ENCODE measurements at places on chromosomes 11 and 22.
A peak's percentile ranks its signal among the peaks of the same experiment; 100 is the strongest.

DNA sequence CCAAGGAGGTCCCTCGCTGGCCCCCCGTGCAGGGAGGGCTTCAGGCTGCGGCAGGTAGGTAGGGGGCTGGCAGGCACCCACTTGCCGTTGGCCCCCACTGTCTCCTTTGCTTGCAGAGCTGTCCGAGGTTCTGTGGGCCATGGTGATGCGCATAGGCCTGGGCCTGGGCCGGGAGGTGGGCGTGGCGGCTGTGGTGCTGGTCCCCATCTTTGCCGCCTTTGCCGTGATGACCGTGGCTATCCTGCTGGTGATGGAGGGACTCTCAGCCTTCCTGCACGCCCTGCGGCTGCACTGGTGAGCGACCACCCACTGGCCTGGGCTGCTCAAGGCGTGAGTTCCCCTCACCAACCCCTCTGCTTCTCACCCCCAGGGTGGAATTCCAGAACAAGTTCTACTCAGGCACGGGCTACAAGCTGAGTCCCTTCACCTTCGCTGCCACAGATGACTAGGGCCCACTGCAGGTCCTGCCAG lies 11.6 kb downstream of the TCIRG1 start:
- DNase-seq = peak; percentile 57

DNA sequence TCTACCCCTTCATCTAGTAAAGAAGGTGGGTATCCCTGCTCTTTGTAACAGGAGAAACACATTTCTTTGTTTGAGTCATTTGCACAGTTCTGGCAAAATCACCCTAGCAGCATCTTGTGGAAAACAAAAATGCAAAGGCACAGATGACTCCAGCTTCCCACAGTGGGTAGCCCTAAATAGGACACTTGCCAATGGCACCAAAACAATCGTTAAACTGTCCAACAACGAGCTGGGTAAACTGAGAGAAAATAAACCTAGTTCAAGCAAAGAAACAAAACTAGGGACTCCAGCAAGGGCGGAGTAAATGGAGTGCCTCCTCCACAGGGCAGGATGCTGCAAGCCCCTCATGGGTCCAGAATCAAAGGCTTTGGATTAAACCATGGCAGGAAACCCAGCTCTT lies 239.5 kb downstream of the NTM start:
- no peak for DNase-seq

GRCh38 chr11:133966921-133967598 lies 10.3 kb upstream of the IGSF9B start:
- peak; percentile 87 for DNase-seq

- no peak for DNase-seq
These were observed 46.1 kb upstream of the HSPA8 start for GRCh38 chr11:123107945-123108495.

DNA sequence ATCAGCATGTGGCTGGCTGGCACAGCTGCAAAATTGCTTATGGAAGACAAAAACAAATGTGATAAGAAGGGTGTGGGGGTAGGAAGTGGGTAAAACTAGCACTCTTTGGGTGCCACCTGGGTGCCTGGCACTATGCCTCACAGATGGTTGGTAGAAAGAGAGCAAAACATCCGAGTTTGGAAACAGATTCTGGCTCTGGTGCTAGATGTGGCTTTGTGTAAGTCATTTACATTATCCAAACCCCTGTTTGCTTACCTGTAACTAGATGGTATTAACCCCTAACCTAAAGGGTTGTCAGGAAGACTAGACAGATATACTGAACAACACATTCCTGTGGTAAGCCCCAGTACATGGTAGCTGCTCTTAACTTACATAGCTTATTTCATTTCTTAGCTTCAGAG lies 905.6 kb downstream of the DLG2 start:
- DNase-seq = no peak

DNA sequence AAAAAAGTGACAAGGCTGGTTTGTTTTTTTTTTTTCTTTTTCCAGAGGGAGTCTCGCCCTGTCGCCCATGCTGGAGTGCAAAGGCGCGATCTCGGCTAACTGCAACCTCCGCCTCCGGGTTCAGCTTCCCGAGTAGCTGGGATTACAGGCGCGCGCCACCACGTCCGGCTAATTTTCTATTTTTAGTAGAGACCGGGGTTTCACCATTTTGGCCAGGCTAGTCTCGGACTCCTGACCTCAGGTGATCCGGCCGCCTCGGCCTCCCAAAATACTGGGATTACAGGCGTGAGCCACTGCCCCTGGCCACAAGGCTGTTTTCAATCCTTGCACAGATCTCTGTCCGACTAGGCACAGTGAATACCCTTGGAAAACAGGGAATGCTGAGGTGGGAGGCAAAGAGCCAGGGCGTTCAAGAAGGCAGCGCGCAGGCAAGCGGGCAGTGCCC lies 566 bp downstream of the ATP6V1E1 start:
- no peak for DNase-seq

- peak; percentile 50 for DNase-seq
These were observed 61.3 kb downstream of the IGLL5 start for GRCh38 chr22:22948651-22949571.

DNA sequence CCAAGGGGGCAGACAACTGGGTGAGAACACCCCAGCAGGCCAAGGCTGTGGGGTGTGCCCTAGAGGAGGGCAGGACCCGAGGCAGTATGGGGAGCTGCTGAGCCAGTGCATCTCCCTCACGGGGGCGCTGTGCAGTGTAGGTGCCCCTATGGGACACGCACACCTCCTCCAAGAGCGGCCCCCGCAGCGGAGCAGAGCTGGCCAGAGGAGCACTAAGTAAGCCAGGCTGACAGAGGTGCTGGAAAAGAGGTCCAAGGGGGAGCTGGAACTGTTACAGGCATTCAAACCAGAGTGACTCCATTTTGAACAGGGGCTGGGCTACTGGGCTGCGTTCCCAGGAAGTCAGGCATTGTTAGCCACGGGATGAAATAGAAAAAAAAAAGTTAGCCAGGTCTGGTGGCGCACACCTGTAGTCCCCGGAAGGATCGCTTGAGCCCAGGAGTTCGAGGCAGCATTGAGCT lies 41.8 kb downstream of the TST start:
- peak; percentile 93 for DNase-seq

GRCh38 chr11:102882389-102883024 lies 7.7 kb upstream of the MMP12 start:
- DNase-seq = no peak

GRCh38 chr22:20013382-20013871 lies 3.2 kb downstream of the ARVCF start:
- DNase-seq = no peak

- DNase-seq = no peak
These were observed 2352.8 kb upstream of the RAG2 start for GRCh38 chr11:38950867-38951266.

- DNase-seq = peak; percentile 62
These were observed 15.2 kb downstream of the PRR33 start for GRCh38 chr11:1876361-1877063.

GRCh38 chr11:3030289-3031070 lies 26.7 kb downstream of the CARS1 start:
- no peak for DNase-seq

DNA sequence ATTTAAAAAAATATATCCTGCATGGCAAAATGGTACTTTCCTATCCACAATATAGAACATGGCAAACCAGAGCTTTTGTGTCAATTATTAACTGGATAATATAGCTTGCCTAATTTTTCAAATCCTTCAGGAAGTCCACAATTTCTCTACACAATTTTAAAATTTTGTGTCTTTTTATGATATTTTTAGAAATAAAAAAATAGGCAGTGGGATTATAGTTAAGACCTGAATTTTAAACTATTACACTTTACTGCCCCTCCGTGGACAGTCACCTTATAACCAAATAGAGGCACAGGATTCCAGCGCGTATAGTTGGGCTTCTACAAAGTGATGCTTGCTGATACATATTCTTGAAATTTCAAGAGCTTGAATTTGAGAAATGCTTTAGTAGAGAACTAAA lies 2.1 kb upstream of the DMC1 start:
- DNase-seq = no peak

DNA sequence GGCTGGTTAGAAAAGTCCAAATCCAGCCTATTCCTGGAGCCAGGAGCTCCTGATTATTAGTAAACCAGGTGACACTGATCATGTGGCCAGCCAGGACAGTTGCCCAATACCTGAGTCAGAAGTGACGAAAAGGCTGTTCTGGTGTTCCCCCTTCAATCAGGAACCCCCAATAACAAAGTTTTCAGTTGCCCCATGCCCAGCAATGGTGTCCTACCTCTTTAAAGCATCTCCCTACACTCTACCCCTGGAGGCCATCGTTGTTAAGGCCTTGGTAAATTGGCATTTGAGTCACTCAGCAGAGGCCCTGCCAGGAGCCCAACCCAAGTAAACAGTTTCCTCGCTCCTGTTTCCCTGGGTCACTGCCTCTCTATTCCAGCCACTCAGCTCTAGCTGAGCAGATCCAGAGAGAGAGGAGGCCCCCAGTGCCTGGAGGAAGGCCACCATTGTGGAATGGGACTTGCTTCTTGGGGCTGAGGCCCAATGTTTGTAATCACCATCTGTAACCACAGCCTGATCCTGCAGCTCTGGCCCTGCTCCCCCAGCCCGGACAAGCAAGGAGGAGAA lies 25.0 kb downstream of the ARHGAP1 start:
- no peak for DNase-seq

DNA sequence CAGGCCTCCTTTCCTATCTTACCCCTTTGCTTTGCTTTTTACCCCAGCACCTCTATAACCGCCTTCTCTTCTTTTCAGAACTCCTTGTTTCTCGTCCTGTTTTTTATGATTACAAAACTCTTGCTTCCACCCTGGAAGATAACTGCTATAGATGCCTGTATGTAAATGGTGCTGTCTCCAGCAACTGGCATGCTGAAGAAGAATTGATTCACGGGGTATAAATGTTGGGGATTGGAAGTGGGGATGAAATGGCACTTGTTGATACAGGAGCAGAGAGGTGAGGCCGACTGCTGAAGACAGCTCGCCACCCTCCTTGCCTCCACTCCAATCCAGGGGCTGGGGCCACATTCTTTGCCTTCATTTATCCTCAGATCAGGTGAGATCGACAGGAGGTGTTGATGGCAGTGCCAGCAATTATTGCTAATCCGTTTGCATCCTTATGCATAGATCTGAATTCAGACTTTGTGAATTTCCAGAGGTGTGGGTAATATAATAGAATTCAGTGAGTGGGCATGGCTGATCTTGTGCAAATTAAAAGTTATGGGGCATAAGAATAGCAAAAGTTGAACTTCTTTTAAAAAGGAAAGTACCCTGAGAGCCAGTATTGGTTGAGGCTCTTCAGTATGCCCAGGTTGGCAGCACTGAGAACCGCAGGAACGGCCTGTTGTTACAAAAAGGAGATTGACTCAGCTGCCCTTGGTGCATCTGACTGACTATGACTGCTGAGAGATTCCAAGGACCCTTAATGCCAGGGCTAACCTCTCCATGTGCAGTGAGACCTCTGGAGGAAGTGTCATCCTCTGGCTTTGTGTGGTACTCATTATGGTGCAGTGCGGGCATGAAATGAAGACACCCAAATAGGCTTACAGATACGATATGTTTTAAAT lies 5.3 kb downstream of the NEAT1 start:
- peak; percentile 78 for DNase-seq

DNA sequence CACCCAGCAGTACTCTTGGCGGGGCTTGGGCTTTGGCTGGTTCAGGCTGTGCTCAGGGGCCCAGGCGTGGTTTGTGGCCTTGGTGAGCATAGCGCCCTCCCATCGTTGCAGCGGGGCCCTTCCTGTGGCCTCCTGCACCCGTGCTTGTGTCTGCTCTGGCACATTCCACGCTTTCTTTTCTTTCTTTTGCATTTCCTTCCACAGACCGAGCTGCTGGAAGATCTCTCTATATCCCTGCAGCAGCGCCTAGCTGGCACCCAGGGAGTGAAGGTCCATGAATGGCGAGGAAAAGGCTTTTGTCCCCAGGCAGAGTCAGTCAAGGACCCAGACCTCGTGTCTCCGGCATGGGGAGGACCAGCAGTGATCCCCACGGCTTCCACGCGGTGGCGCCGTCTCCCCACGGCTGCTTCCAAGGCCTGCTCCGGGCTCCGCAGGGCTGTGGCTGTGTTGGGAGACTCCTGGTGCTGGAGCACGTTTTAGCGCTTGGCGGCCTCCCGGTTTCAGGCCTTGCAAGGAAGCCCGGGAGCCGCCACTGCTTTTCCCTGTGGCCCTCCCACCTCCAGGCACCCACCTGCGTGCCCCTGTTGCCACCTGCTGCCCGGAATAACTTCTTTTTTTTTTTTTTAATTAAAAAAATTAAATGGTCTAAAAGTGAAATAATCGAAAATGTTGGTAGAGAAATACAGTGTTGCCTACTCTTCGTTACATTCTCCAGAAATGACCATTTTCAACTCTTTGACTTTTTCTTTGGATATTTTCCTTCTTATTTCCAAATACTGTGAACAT lies 28.5 kb downstream of the GLB1L2 start:
- peak; percentile 89 for DNase-seq

- peak; percentile 74 for DNase-seq
These were observed at the start of gene P2RY2 for GRCh38 chr11:73218106-73218829. Gene P2RY2 (plus strand): TSS chr11:73218281. CDS start chr11:73234160, 15,879 bp downstream.

DNA sequence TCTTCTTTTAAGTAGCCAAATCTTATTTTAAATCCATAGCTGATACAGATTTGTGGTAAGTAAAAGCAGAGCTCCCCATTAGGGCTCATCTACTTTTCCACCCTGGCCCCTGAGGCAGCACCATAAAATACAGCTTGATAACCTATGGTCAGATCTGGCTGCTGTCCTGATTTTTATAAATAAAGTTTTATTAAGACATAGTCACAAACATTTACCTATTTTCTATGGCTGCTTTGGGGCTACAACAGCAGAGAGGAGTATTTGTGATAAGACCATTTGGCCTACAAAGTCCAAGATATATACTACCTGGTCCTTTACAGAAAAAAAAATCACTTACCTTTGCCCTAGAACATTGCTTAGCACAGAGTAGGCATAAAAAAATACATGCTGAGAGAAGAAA lies 200.0 kb upstream of the SEZ6L start:
- no peak for DNase-seq

DNA sequence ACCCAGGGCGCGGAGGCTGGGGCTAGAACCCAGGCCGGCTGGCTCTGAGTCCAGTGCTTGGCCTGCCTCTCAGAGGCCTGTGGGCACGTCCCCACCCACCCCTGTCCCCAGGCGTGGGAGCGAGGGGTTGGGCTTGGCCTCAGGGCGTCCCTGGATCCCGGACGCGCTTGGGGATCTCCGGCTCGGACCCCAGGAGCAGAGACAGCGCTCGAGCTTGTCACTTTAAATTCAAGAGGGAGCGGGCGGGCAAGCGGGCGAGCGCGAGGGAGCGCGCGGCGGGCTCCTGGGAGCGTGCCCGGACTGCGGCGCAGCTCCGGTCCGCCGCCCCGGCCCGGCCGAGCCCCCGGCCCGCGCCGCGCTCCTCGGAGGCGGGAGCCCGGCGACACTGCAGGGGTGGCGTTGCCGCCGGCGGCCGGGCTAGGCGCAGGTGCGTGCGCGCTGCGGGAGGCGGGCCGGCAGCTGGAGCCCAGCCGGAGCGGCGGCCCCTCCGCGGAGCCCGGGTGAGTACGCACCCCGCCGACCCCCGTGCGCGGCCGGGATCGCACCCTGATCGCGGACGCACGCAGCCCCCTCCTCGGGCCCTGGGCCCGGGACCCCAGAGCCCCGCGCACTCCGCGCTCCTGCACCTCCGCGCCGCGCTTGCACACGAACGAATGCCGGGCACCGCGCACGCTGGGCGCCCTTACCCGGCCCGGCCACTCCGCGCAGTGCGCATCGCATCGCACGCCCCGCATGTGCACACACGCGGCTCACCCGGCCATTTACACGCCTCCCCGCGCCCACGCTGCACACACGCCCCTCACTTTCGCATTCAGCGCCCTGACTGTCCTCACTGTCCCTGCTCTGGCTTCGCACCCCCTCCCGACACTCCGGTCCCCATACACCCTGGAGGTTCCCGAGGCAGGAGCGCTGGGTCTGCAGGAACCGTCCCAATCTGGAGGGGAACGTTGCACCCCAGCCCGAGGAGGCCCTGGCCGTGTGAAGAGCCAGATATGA lies at the start of gene SYT12:
TSS of gene SYT12 (plus strand) at position 174 of the 996 bp plus-strand sequence. CDS start 7,011 bp downstream, outside the sequence.
- peak; percentile 68 for DNase-seq
